ENCODE measurements at places on chromosomes 3 and 15. TPM values are rescaled to one million over a fixed set of nuclear protein-coding genes. Genes with fewer than 3 reads are reported as not detected.

The PPARG gene
- total RNA-seq, result 85.2 TPM

The SERPINI2 gene
- 1.3 TPM for total RNA-seq

- no peaks in the 10 kb centered on the region for H3K36me3 ChIP-seq
- H3K4me1 ChIP-seq, result peaks cover 14% of the 10 kb centered on the region
- H3K4me3 ChIP-seq, result no peak overlapping the region
- DNase-seq, result no peak
Observed at GRCh38 chr3:14822670-14823390, 4.1 kb downstream of the FGD5 start.

The SLC27A2 gene
- 47.4 TPM for total RNA-seq

The MORC1 gene
- not detected for total RNA-seq

DNA sequence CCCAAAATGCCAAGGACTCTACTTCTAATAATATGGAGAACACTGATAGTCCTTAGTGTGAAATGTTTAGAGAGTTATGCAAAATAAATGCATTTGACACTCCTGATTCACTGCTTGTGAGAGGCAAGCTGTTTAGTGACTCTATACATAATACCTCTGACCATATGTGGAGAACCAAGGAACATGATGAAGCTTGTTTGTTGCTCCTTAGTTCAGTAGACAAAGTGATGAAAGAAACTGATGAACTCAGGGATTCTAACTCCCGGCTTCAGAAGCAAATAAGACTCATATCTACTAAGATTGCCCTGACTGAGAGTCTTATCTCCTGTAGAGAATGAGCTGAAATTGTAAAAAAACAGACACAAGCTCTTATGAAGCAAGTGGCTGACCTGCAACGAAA is 41.3 kb downstream of the PEX5L start:
- H3K27ac ChIP-seq, result no peak overlapping the region
- no peak for DNase-seq
- H3K4me1 ChIP-seq, result no peaks in the 10 kb centered on the region
- H3K27me3 ChIP-seq, result no peaks in the 10 kb centered on the region

DNA sequence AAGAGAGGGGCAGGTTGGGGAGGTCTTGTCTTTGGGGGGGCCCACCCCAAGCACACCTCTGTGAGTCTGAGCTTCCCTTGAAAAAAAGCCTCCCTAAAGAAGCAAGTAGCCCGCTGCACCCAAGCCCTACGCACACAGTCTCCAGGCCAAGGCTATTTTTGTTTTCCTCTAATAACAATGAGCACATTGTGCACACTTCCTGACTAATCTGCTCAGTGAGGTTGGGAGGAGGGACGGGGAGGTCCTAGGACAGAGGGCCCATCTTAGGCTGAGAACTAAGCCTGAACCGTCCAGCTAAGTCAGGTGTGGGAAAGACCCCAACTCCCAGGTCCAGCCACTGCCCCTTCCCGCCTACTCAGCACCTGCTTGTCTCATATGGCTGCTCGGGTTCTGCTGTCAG is 87.2 kb downstream of the HMG20A start:
- peak; percentile 86 for DNase-seq
- peak overlapping the region; percentile 82 for H3K27ac ChIP-seq
- no peak overlapping the region for H3K4me3 ChIP-seq
- peaks cover 41% of the 10 kb centered on the region for H3K4me1 ChIP-seq

GRCh38 chr3:130263708-130264107 is 81.8 kb upstream of the COL6A5 start:
- no peak for DNase-seq
- no peak overlapping the region for H3K27ac ChIP-seq
- H3K4me1 ChIP-seq, result no peaks in the 10 kb centered on the region
- H3K4me3 ChIP-seq, result no peak overlapping the region
- H3K36me3 ChIP-seq, result no peaks in the 10 kb centered on the region

- H3K36me3 ChIP-seq, result peaks cover 89% of the 10 kb centered on the region
- no peaks in the 10 kb centered on the region for H3K27me3 ChIP-seq
- H3K27ac ChIP-seq, result no peak overlapping the region
- no peak overlapping the region for H3K4me3 ChIP-seq
Observed at GRCh38 chr3:11825301-11825700, 21.4 kb downstream of the TAMM41 start.

GRCh38 chr15:74173380-74174218 is at the start of gene ISLR:
Gene ISLR, plus strand, starts transcription at chr15:74173710. Its CDS starts 1,149 bp downstream, at chr15:74174859.
- H3K27me3 ChIP-seq, result no peaks in the 10 kb centered on the region
- H3K27ac ChIP-seq, result peak within 1 kb of the TSS; percentile 78
- H3K4me1 ChIP-seq, result peaks cover 63% of the 10 kb centered on the region
- H3K4me3 ChIP-seq, result peak within 1 kb of the TSS; percentile 40

DNA sequence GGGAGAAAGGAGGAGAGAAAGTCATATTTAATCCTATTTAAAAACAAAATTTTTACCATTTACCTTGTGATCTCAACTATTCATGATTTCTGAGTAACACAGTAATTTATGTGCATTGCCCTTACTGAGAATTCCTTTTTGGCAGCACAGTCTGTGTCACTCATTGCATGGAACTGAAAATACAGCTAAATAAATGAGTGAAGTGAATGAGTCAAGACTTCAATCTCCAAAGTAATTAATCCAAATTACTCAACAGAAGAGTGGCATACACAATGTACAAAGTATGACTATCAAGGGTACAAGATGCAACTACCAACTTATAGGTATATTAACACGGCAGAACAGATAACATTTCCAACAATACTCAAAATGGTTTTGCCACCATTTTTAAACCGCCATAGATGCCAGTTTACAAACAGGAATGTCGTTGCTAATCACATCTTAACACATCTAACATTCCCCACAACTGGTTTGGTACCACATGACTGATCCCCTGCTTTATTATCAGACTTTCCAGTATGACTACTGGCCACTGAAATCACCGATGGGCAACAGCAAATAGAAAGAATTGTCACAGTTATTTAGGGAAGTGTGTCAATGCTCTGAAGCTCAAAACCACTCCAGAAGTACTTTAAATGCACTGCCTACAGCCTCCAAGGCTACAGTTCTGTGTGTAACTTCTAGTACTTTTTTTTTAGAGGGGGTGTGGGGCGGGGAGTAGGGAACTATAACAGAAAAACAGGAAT is 410.4 kb downstream of the SHQ1 start:
- H3K36me3 ChIP-seq, result no peaks in the 10 kb centered on the region
- H3K4me3 ChIP-seq, result no peak overlapping the region
- no peak overlapping the region for H3K27ac ChIP-seq
- H3K4me1 ChIP-seq, result peaks cover 8% of the 10 kb centered on the region
- H3K27me3 ChIP-seq, result no peaks in the 10 kb centered on the region

DNA sequence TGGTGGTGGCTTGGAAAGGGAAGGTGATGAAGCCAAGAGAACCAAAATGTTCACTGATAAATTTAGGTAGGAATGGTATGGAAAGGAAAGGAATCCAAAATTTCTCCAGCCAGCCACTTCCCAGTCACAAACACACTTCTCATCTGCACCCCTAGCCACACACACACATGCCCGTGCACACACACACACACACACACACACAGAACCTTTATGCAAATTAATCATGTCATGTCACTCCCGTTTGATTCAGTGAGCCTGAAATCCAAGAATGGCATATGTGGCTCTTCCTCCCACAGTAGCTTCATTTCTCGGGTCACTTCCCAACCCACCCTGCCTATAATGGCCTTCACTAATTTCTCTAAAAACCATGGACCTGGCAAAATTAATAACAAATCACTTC is 3.1 kb upstream of the HLTF start:
- H3K4me1 ChIP-seq, result peaks cover 22% of the 10 kb centered on the region
- no peak for DNase-seq
- no peaks in the 10 kb centered on the region for H3K27me3 ChIP-seq
- no peak overlapping the region for H3K4me3 ChIP-seq
- no peak overlapping the region for H3K27ac ChIP-seq
- no peaks in the 10 kb centered on the region for H3K36me3 ChIP-seq

- H3K36me3 ChIP-seq, result no peaks in the 10 kb centered on the region
- DNase-seq, result peak; percentile 60
- H3K27ac ChIP-seq, result no peak overlapping the region
- peaks cover 12% of the 10 kb centered on the region for H3K4me1 ChIP-seq
- H3K27me3 ChIP-seq, result no peaks in the 10 kb centered on the region
Observed at GRCh38 chr3:105611304-105612192, 244.8 kb downstream of the ALCAM start.

The TERC gene
- total RNA-seq, result 369 TPM

Measured in stomach (tissue), 19 donors.